Thymus (tissue), 14 donors: ENCODE measurements at places on chromosomes 7 and 10. TPM values are rescaled to one million over a fixed set of nuclear protein-coding genes. Genes with fewer than 3 reads are reported as not detected.

The ZNF488 gene
- 0.24 TPM for total RNA-seq

The SUGCT gene
- 1.6 TPM for total RNA-seq

- no peaks in the 10 kb centered on the region for H3K36me3 ChIP-seq
- H3K27ac ChIP-seq, result no peak overlapping the region
- H3K4me3 ChIP-seq, result no peak overlapping the region
- no peak for DNase-seq
- no peaks in the 10 kb centered on the region for H3K27me3 ChIP-seq
- no peaks in the 10 kb centered on the region for H3K4me1 ChIP-seq
Measured at GRCh38 chr7:41916450-41916927, 213.6 kb upstream of the INHBA start.

The MTERF1 gene
- total RNA-seq, result 19.3 TPM

GRCh38 chr10:88097536-88097935 lies 234.1 kb downstream of the PTEN start:
- no peaks in the 10 kb centered on the region for H3K27me3 ChIP-seq
- DNase-seq, result no peak
- no peak overlapping the region for H3K4me3 ChIP-seq
- H3K36me3 ChIP-seq, result no peaks in the 10 kb centered on the region
- H3K27ac ChIP-seq, result no peak overlapping the region

The A1CF gene
- total RNA-seq, result 0.05 TPM

GRCh38 chr7:24980534-24981170 lies 674 bp upstream of the OSBPL3 start:
- peak overlapping the region; percentile 80 for H3K27ac ChIP-seq
- DNase-seq, result peak; percentile 63
- H3K36me3 ChIP-seq, result no peaks in the 10 kb centered on the region
- peaks cover 11% of the 10 kb centered on the region for H3K27me3 ChIP-seq

The FAM25G gene
- total RNA-seq, result 1.2 TPM

DNA sequence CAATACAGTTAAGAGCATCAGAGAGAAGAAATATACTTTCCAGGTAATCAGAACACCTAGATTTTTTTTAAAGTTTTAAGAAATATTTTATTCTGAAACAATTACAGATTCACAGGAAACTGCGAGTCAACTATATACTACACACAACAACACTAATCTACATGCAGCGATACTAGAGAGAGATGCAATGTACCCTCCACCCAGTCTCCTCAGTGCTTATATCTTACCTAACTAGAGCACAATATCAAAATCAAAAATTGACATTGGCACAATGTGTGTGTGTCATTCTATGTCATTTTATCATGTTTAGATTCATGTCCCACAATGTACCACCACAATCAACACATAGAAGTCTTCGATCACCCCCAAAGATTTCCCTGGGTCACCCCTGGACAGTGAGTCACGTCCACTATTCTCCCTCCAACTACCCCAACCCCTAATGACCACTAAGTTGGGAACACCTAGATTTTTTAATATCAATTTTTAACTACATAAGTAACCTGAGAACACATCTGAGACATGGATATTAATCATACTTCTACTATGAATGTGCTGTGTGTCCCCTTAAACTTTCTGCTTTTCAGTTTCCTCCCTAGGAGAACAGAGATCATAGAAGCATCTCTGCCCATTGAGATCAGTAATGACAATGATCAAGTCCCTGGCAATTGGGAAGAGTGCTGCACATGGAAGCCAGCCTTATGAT lies 86.5 kb downstream of the GSAP start:
- H3K4me1 ChIP-seq, result no peaks in the 10 kb centered on the region
- H3K36me3 ChIP-seq, result no peaks in the 10 kb centered on the region
- no peaks in the 10 kb centered on the region for H3K27me3 ChIP-seq

DNA sequence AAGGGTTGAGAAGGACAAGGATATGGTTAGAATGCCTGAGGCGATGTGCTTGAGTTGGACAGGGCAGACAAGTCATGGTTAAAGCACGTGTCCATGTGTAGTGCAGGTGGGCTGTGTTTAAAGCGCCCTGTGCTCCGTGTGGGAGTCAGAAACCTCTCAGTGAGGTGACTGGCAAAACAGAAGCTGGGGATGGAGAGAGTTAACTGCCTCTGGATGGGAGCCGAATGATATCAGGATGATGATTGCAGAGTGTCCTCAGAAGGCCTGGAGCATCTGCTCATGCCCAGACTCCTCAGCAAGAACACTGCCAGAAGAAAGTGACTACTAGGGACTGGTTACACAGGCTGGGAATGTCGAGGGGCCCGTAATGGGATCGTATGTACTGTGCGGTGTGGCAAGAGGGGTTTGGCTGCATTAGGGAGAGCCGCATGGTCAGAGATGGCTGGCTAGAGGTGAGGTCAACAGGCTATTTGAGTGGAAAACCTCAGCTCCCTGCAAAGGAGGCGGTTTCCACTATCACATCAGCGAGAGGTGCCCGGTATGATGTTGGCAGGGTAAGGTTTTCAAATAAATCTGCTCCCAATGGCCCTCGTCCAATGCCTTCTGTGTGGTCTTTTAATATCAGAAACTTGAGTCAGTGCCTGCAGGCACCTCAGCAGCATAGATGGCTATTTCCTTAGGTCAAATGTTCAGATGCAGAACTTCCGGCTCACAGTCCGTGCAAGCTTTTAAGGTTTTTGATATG lies 26.1 kb upstream of the MRC1 start:
- no peak overlapping the region for H3K27ac ChIP-seq
- no peak overlapping the region for H3K4me3 ChIP-seq
- H3K27me3 ChIP-seq, result no peaks in the 10 kb centered on the region
- no peaks in the 10 kb centered on the region for H3K4me1 ChIP-seq

DNA sequence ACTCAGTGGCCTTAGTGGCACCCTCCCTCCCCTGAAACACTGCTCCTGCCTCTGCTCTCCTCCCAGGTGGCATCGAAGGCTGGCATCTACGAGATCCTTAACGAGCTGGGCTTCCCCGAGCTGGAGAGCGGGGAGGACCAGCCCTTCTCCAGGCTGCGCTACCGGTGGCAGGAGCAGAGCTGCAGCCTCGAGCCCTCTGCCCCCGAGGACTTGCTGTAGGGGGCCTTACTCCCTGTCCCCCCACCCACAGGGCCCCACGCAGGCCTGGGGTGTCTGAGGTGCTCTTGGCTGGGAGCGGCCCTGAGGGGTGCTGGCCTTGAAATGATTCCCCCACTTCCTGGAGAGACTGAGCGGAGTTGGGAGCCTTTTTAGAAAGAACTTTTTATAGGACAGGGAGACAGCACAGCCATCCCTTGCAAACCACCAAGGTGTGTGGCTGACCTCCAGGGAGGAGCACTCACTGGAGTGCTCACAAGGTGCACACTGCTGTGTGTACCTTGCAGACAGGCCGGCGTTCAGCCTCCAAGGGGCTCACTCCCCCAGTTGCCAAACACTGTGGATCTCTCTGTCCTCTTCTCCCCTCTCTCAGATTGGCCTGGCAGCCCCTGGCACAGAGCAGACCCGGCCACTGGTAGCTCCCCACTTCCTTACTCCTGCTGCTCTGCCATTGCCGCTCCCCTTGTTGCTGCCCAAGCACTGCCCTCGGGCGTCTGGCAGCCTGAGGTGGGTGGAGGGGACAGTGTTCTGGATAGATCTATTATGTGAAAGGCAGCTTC lies 35.8 kb downstream of the PRF1 start:
- H3K27me3 ChIP-seq, result no peaks in the 10 kb centered on the region
- H3K27ac ChIP-seq, result no peak overlapping the region
- peaks cover 5% of the 10 kb centered on the region for H3K4me1 ChIP-seq
- no peaks in the 10 kb centered on the region for H3K36me3 ChIP-seq

- no peaks in the 10 kb centered on the region for H3K27me3 ChIP-seq
- H3K4me3 ChIP-seq, result no peak overlapping the region
- H3K27ac ChIP-seq, result no peak overlapping the region
- H3K36me3 ChIP-seq, result no peaks in the 10 kb centered on the region
Measured at GRCh38 chr7:45268013-45268412, 110.4 kb downstream of the RAMP3 start.

DNA sequence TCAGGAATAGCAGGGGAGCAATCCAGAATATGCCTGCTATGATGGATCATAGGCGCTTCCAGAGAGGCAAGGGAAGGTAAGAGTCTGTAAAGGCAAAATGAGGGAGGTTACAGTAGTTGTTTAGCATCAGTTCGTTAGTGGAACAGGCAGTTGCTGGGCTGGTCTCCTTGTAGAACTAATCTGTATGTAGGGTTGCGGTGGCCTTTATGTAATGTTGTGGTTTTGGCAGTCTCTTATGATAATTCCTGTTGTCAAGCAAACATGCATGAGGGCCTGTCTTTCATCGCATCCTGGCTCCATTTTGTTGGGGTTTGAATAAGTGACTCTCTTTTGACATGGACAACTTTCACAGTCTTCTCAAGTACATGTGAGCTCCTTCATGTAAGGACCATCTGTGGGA lies 427.8 kb upstream of the LRGUK start:
- H3K27me3 ChIP-seq, result no peaks in the 10 kb centered on the region
- peaks cover 6% of the 10 kb centered on the region for H3K4me1 ChIP-seq
- H3K4me3 ChIP-seq, result no peak overlapping the region
- H3K27ac ChIP-seq, result no peak overlapping the region
- DNase-seq, result peak; percentile 16

DNA sequence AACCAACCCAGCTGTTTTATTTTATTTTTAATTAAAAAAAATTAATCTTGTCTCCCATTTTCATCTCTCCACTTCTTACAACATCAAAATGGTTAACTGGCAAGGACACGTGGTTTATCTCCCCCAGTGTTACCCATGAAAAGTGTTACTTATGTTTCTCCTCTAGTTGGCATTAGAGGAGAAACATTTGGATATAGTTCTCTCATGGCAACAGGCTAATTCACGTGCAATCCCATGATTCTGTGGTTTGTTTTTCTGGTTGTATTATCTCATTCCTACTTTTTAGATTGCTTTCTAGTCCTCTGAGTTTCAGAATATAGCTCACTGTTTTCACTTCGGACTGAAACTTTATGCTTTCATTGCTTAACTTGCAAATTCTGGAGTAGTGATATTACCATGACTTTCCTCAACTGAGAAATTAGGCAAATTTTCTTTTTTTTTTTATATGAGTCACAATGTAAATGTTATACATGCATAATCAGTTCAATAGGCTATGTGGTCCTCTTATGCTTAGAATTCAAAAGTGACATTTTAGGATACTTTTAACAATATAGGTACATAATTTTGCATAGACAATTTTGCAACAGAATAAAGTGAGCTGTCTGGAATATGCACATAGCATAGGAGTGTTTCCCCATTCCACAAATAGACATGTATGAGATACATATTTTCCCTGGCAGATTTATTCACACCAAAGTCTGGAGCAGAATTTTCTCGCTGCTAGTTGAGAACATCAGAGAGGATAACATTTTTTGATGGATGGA lies 43.0 kb downstream of the LHFPL3 start:
- no peaks in the 10 kb centered on the region for H3K36me3 ChIP-seq
- H3K27ac ChIP-seq, result no peak overlapping the region
- no peak for DNase-seq
- no peaks in the 10 kb centered on the region for H3K4me1 ChIP-seq
- no peak overlapping the region for H3K4me3 ChIP-seq

- H3K27ac ChIP-seq, result no peak overlapping the region
- no peak for DNase-seq
- no peaks in the 10 kb centered on the region for H3K4me1 ChIP-seq
- H3K36me3 ChIP-seq, result peaks cover 13% of the 10 kb centered on the region
- H3K27me3 ChIP-seq, result no peaks in the 10 kb centered on the region
Measured at GRCh38 chr7:137879357-137880158, 32.8 kb upstream of the DGKI start.

DNA sequence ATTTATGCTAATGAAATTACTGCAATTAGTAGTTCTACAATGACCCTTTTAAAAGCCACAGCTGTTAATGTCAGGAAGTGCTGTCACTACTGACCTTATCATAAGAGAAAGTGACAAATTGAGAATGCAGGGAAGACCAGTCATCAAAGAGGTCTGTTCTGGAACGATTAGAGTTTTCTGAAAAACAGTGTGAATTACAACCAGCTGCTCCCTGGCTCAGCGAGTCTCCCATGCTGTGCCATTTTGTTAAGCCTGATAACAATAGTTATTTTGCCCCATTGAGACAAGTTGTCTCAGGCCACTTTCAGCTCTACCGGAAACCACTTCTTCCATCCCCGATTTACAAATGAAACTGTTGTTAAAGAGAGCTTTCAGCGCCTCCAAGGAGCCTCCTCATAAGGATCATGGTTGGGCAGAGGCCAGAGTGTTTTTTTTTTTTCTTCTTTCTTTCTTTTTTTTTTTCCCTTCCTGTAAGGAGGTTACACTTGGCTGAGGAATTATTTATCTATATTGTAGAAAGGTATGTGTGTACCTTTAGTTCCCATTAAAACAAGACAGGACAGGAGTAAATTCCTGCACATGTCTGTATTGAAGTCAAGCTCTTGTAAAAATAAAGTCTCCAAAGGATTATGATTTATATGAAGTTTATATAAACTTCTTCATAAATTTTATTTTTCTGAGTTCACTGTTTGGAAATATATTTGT lies 173.6 kb downstream of the CDCA7L start:
- no peaks in the 10 kb centered on the region for H3K36me3 ChIP-seq
- H3K27ac ChIP-seq, result no peak overlapping the region
- no peak overlapping the region for H3K4me3 ChIP-seq
- peaks cover 3% of the 10 kb centered on the region for H3K4me1 ChIP-seq
- DNase-seq, result no peak
- H3K27me3 ChIP-seq, result no peaks in the 10 kb centered on the region

The FAM200A gene
- 7.6 TPM for total RNA-seq

DNA sequence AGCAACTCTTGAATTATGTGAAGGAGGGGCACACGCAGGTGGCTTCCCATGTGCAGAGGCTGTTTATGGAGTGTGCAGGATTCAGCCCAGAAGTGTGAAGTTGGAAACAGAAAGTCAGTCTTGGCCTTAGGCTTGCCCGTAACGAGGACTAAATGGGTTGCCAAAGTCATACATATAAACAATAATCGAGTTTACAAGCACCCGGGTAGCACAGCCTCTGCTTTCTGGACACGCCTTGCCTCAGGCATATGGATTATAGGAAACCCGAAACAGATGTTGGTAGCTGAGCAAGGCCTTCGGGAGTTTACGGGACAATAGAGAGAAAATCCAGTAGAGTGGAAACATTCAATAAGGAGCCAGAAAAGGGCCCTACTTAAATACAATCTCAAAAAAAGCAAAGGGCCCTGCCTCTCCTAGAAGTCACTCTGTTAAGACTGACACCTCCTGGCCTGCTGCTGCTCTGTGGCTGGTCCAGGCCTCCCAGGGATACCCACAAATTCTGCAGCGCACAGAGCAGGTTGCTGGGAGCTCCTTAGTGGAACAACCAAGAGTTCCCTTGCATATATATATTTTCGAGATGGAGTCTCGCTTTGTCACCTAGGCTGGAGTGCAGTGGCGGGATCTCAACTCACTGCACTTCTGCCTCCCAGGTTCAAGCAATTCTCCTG lies 48.5 kb downstream of the SMKR1 start:
- H3K27me3 ChIP-seq, result no peaks in the 10 kb centered on the region
- H3K36me3 ChIP-seq, result no peaks in the 10 kb centered on the region
- H3K4me1 ChIP-seq, result no peaks in the 10 kb centered on the region

DNA sequence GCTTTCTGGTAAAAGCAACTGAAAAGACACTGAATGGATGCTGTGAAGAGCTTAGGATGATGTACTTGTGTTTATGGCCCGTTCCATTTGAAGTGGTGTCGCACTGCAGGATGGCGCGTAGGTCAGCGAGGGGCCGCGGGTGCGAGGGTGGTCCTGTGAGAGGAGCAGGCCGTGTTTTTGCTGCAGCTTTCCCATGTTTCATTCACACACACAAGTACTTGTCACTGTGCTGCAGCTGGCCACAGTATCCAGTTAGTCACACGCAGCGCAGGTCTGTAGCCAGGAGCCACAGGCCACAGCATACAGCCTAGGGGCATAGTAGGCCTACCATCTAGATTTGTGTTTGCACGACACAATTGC lies 23.2 kb downstream of the WIPI2 start:
- DNase-seq, result no peak
- H3K4me1 ChIP-seq, result no peaks in the 10 kb centered on the region
- no peaks in the 10 kb centered on the region for H3K27me3 ChIP-seq
- H3K27ac ChIP-seq, result no peak overlapping the region
- H3K4me3 ChIP-seq, result no peak overlapping the region
- H3K36me3 ChIP-seq, result peaks cover 75% of the 10 kb centered on the region
